AG04449 (cell line): ENCODE measurements at places on chromosomes 5 and 9.

DNA sequence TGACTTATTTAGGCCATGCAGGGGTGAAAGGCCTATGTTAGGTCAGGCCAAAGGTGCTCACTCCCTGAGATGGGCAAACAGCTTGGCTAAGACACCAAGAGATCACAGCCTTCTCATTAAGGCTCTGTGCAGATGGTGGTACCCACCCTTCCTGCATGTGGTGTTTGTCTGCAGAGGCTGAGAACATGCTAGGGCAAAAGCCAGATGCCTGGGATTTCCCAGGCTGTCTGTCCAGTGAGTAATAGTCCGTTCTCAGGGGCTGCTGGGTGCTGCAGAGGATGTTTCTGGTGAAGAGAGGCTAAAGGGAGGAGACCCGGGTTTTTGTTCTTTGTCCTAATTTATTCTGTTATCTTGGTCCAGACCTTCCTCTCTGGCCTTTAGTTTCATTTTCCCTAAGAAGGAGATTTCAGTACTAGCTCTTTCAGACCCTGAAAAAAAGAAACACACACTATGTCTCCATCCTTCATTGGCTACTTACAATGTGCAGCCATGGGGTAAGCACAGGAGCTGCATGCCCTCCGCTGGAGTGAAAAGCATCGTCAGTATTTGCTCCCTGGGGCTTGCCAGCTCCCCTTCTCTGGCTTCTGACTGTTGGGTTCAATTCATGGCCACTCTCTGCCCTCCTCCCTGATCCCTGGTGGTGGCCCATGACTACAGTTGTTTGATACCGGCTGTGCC lies 23.4 kb upstream of the GLRA1 start:
- DNase-seq = no peak

DNA sequence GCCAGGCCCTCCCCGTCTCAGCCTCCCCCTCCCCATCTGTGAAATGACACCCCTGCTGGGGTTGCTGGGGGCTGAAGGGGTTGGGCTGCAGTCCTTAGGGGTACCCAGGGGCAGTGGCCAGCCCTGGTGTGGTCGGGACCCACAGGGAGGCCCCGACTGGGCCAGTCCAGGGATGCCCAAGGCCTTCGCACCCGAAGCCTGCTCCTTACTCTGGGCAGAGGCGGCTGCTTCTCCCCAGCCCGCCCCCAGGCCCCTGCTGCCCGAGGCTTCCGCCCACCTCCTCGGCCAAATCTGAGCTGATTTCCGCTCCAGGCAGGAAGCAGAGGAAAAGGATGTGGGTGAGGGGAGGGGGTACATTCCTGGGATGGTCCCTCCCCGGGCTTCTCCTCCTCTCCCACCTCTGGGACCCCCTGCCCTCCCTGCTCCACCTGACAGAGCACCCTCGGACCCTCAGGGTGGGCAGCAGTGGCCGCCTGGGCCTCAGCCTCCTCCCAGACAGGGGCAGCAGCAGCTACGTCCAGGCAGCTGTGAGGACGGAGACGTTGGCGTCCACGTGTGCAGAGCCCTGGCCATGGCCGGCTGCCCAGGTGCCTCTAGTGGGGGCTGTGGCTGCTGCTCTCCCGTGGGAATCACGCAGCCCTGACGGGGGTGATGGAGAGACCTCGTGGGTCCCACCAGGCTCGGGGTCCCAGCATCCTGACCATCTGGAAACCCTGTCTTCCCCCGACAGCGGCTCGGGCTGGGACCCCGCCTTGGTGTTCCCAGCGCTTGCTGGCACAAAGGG lies 4.2 kb upstream of the NRARP start:
- no peak for DNase-seq

DNA sequence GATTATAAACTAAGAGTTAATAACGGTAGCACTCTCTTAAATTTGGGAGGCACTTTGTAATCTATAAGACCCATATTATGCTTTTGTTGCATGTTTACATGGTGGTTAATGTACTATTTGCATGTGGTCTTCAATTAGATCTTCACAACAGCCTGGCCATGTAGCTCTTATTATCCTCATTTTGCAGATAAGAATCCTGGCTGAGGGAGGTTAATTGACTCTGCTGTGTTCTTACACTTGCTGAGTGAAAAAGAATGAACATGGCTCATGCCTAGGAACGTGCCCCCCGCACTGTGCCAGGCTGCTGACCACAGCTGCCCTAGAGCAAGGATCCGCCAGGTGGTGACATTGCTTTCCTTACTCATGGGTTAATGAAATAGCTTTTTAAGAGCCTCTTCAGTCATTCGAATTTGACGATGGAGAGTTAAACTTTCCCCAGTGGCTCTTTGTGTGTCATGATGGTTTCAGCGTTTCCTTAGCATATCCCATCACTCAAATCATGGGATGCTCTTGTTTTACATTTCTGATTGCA lies 97.9 kb downstream of the CDH6 start:
- DNase-seq = no peak

DNA sequence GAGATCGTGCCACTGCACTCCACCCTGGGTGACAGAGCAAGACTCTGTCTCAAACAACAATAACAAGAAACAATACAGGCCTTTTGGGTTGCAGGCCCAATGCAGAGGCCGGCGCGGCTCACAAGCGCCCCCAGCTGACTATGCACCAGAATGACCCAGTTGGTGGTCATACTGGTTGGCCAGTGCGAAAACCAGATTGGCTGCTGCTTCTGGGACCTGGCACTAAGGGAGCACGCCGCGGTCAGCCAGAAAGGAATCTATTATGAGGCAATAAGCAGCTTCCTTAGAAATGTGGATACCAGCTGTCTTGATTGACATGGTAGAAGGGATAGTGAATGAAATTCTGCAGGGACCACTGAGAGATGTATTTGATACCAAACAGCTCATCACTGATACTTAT lies 35.0 kb downstream of the RANBP17 start:
- DNase-seq = no peak

DNA sequence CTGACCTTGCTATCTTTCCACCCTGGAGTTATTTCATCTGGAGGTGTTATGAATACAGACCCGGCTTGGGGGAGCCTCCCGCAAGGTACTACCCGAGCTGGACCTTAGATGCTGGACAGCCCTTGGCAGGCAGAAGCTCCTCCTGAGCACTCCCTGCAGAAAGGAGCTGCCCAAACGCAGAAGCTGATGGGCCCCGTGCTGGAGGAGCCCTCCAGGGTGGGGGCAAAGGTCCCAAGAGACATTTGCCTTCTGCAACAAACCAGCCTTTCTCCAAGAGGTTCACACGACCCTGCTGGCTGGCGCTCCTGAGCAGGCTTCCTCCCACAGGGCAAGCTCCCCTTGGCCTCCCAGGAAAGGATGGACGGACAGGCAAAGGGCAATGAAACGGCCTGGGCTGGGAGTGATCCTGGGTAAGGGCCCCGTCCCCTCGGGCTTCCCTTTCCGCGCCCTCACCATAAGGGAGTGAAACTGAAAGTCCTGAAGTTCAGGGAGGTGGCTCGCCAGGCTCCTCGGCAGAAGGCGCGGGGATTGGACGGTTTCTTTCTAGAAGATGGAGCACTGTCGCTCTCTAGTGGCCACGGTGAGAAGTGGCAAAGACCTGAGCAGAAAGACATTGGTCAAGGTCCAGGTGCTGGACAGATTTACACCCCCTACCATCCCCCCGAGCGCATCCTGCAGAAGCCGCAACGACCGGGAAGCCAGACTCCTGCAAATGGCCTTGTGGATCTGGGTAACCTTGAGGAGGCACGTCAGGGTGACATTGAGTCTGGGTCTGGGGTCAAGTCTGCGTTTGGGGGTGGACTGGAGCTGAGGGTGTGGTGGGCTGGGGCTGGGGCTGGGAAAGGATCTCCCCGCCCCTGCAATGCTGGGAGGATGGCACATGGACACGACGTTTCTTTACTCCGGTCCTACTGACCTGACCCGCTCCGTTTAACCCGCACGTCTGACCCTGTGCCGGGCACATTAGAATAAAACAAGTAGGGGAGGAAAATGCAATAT lies 56.4 kb downstream of the NEURL1B start:
- DNase-seq = no peak

DNA sequence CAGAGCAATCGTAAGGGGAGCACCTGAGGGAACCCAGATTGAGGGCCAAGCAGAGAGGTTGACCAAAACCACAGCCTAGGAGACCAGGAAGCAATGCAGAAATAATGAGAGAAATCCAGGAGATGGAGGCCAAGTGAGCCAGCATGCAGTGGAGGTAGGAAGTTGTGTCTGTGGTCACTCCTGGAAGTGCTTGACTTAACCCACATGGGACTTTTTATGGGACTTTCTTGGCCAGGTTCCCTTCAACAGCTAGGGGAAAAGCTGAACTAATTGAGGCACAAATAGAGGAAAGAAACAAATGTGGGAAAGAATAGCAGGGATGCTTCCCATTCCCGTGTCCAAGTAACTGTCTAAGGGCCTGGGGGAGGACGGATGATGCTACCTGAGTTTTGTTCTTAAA lies 293.2 kb upstream of the CLINT1 start:
- DNase-seq = no peak

- no peak for DNase-seq
These were observed 880 bp upstream of the CCNG1 start for GRCh38 chr5:163436515-163436914.

- DNase-seq = no peak
These were observed 22.3 kb downstream of the RFK start for GRCh38 chr9:76371901-76372300.

GRCh38 chr5:164204338-164204946 lies 699.0 kb downstream of the MAT2B start:
- DNase-seq = peak; percentile 26

DNA sequence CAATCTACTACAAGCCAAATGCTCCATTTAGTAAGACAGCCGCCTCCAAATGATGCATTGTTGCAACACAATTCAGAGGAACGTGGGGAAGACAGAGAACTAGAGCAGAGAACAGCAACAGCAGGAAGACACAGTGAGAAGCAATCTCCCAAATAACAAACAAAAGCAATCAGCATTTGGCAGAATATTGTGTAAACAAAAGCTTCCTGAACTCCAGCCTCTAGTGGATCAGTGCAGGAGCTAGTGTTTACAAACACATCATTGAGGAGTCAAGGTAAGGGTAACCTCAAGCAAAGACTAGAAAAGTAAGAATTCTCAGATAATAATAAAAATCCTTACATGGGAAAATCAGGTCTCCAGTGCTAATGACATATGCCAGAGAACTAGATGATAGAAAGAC lies 20.6 kb downstream of the FST start:
- DNase-seq = no peak

GRCh38 chr9:121269642-121270254 lies 1.8 kb downstream of the GSN start:
- no peak for DNase-seq

GRCh38 chr9:118457171-118458000 lies 753.2 kb downstream of the TLR4 start:
- DNase-seq = no peak

GRCh38 chr5:157459715-157460599 lies at the start of gene NIPAL4:
TSS of gene NIPAL4 (plus strand) at chr5:157460213. CDS start at chr5:157460321, 108 bp downstream.
- DNase-seq = no peak

- DNase-seq = no peak
These were observed 8.3 kb upstream of the SLC25A48 start for GRCh38 chr5:135826221-135826525.

DNA sequence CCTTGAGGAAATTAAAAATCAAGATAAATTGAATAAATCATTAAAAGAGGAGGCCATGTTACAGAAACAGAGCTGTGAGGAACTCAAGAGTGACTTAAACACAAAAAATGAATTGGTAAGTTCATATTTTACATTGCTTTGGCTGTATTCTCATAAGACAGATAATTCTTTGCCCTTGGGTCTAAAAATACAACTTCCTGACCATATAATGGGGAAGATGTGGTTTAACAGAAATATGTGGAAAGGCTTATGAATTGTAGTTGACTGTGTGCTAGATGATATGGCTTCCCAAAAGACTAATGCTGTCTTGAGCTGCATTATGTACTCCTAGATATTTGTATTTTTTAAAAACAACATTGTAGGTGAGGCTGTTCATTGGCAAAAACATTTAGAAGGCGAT lies 33.1 kb downstream of the CNTRL start:
- DNase-seq = no peak

GRCh38 chr9:114855488-114855887 lies 49.6 kb upstream of the TNFSF15 start:
- no peak for DNase-seq

DNA sequence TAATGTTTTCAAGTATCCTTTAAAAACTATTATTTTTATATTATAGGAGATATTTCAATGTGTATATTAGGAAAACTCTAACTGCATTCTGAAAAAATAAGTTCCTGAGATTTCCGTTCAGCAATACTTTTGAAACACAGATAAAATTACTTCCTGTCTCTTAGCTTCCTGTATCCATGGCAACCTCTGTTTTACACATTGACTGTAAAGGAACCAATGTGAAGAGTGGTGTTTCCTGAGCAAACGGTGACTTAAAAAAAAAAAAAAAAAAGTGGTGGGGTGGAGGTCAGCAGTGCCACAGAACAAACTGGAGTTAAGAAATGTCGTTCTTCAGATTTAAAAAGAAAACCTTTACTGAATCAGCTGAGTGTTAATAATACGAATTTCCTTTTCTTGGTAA lies at the start of gene LRRC70:
Gene LRRC70, plus strand, starts transcription at position 280 of the 400 bp plus-strand sequence. CDS start 620 bp downstream, outside the sequence.
- no peak for DNase-seq

- no peak for DNase-seq
These were observed 70.0 kb upstream of the CDH10 start for GRCh38 chr5:24714746-24715145.

DNA sequence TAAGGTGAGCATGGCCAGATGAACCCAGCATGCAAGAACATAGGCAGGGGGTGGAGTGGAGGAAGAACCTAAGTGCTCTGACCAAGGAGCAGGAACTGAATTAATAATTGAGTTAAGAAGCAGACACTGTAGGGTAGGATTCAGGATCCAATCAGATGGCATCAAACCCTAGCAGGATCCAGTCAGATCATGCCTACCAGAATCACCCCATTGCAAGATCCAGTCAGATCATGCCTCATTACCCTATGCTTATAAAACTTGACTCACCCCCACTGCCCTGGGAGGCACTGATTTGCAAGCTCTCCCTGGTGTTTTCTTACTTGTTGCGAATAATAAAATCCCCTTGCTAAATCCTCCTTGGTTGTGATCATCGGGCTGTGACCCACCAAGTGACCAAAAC lies 19.7 kb downstream of the TUSC1 start:
- no peak for DNase-seq

DNA sequence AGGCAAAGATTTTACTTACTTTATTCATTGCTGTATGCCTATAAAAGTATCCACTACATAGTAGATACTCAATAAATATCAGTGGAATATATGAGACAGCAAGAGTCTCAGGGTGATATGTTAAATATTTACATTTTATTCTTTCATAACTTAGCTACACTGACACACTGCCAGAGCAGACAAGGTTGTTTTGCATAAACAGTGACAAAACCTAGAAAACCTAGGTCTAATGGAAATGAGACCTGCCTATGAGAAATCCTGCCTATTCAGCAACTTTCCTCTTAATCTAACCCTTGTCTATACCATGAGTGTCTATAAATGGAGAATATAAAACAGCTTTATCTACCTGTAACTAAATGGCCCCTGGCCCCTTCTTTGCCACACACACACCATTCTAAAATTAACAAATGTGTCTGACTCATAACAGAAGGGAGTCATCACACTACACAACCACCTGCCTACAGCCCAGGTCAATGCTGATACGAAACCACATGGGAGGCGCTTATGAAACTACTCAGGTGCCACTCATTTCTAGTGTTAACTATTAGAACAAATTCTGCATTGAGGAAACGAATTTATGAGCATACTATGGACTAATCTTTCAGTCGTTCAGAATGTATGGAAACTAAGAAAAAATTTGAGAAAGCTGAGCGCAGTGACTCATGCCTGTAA lies 60.3 kb downstream of the UBAP2 start:
- no peak for DNase-seq
